ENCODE measurements at places on chromosomes 5 and 9. TPM values are rescaled to one million over a fixed set of nuclear protein-coding genes. Genes with fewer than 3 reads are reported as not detected.

GRCh38 chr5:154813736-154814135, 36.7 kb downstream of the FAXDC2 start:
- DNase-seq: no peak

DNA sequence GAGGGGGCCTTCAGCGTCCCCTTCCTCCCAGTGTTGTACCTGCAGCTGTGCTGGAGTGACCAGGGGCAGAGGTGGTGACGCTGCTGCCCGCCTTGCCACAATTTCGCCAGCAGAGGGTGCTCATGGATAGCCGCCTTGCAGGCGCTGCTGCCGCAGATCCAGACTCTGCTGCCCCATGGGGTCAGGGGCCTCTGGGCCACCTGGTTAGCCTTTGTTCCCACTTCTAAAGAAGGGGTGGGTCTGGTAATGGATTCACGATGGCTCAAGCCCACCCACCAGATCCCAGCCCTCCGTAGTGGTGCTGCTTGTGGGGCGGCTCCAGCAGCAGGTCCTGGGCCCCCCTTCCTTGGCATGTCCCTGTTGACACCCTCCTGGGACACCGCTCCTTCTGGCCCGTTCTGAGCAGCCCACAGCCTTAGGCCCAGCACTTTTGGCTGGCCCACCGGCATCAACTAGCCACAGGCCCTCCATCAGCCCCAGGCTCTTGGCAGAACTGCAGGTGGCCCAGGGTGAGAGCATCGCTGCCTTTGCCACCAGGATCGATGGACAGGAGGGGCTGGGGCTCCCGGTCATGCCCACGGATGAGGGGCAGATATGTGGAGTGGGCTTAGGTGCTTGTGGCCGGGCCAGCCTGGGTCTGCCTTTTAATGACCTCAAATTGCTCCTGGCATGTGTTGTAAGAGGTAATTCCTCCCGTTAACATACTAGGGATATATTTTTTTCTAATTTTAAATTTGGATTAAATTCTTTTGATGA, 57.2 kb downstream of the COL5A1 start:
- DNase-seq: peak; percentile 87

DNA sequence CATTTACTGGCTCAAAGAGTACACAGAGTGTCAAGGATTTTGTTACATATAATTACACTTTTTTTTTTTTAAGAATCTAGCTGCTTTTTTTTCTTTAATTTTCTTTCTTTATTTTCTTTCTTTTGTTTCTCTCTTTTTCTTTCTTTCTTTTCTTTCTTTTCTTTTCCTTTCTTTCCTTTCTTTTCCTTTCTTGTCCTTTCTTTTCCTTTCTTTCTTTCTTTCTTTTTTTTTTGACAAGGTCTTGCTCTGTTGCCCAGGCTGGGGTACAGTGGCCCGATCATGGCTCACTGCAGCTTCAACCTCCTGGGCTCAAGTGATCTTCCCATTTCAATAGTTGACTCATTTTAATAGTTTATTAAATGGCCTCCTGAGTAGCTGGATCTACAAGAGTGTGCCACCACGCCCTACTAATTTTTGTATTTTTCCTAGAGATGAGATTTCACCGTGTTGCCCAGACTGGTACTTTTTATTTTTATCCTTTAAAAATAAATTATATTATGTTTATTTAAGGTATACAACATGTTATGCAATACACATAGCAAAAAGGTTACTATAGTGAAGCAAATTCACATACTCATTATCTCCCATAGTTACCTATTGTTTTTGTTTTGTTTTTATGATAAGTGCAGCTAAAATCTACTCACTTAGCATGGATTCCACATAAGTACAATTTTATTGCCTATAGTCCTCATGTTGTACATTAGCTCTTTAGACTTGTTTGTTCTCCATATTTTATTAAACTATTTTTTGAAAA, 381.5 kb upstream of the KLF4 start:
- DNase-seq: no peak

FOXD4 gene
- 0.71 TPM for total RNA-seq

DNA sequence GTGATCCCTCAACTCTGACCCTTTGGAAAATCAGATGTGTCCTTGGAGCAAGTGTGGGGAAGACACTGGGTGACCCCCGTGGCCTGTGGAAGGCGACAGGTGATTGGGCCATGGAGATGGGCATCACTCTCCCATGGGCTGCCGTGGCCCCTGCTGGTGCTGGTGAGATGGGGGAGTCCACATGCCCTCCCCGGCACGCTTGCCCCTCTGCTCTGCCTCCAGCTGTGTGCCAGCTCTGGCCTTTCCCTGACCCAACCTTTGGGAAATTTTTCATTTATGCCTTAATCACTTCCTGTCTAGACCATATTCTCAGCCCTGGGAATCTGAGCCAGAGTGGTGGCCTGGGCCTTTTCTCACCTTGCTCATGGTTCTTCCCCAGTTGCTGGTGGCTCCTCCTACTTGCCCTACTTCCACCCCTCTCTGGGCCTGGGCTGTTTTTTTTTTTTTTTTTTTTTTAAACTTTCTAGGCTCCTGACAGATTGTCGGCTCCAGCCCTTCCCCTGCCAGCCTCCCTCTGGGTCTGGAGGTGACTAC, 56.6 kb downstream of the RGS3 start:
- no peak for DNase-seq

DNA sequence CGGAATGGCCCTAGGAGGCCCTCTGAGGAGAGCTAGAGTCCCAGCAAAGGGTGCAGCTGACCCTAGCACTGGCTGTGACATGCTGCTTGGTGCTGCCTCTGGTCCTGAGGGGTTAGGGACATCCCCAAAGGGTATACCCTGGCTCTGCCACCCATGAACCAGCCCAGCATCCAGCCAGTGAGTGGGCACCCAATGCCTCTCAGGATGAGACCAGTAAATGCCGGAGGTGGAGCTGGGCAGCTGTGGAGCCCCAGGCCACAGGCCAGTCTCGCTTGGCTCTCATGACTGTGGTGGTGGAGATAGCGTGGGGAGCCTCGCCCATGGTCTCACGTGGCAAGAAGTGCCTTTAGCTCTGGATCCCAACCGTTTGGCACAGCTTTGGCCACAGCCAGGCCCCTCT, 3.7 kb upstream of the CEL start:
- DNase-seq: no peak

PCDHB13 gene
- 1.8 TPM for total RNA-seq

GRCh38 chr9:18601956-18602355, 128.0 kb downstream of the ADAMTSL1 start:
- DNase-seq: no peak
